Activated T-helper 1 cell treated with anti-CD3 and anti-CD28 coated beads, Interleukin-2, amount 50 U/mL, for 16 hours (primary cell): ENCODE measurements at places on chromosomes 5 and 9.

- DNase-seq: no peak
Observed at GRCh38 chr9:114607671-114608524, 3.2 kb upstream of the TMEM268 start.

- no peak for DNase-seq
Observed at GRCh38 chr5:59091965-59092364, 509.1 kb downstream of the RAB3C start.

GRCh38 chr5:45796959-45797553 is 100.9 kb upstream of the HCN1 start:
- DNase-seq: no peak

DNA sequence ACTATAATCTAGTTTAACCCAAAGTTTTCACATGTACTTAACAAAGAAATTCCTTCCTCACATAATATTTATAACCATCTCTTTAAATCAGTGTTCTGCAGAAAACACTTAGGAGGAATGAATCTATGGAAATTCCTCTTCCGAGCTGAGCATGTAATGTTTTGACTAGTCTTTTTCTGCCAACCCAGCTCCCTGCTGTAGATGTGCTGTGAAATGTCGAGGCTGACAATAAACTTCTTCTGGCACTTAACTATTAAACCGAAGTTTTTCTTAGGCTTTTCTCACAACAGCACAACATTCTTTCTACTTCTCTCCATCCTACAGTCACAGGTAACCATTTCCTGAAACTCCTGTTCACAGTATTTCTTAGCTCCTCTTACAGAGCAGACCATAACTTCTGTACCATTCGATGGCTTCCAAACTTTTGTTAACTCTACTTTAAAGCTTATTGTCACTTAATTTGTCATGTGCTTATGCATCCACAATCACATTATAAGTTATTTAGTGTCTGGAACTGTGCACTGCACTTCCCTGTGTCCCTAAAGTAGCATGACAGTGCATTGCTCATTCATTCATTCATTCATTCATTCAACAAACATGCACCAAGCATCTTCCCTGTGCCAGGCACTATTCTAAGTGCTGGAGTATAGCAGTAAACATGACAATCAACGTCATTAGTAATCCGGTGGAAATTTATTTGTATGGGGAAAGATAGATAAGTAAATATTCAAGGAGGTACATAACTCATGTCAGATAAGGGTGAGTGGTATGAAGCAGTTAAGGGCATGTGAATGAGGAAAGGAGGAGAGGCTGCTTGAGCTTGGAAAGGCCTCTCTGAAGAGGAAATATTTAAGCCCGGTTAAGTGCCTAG is 54.6 kb downstream of the TSSK1B start:
- DNase-seq: no peak

- DNase-seq: no peak
Observed at GRCh38 chr5:105581988-105582690, 2019.5 kb upstream of the NUDT12 start.

- DNase-seq: no peak
Observed at GRCh38 chr9:112858005-112858404, 32.7 kb downstream of the SLC46A2 start.

DNA sequence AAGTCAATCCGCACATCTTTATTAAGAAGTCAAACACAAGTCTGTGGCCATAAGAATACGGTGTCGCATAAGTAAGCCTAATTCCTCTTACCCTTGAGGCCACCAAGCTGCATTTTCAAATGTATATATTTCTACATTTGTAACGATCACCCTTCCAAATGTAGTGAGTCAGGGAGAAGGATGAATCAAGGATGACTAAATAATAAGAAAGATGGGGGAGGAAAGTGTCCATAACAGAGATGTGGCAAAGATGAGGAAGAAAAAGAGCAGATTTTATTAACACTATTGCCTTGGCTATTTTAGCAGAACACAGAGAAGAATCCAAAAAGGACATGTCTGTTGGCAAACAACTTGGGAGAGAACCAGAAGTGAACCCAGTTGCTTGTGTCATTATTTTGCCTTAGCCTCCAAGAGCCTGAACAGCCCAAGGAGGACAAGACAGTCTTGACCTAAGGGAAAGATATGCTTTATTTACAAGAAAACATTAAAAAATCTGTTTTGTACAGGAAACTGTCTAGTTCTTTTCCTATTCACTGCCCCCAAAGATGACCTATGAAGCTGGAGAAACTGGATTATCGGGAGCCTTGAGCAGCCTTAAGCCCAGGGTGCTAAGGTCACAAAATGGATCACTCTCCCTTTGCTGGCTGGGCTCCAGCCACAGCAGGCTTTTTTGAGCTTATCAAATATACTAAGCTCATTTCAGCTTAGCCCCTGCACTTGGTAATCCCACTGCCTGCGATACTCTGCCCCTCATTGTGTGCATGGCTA is 101.5 kb downstream of the PLCXD3 start:
- no peak for DNase-seq
